Activated CD4-positive, alpha-beta T cell treated with anti-CD3 and anti-CD28 coated beads, Interleukin-2, amount 50 U/mL, for 16 hours (primary cell): ENCODE measurements at places on chromosomes 12 and 14.

GRCh38 chr14:64387232-64387781 lies 846 bp upstream of the MTHFD1 start:
- peak; percentile 14 for DNase-seq

DNA sequence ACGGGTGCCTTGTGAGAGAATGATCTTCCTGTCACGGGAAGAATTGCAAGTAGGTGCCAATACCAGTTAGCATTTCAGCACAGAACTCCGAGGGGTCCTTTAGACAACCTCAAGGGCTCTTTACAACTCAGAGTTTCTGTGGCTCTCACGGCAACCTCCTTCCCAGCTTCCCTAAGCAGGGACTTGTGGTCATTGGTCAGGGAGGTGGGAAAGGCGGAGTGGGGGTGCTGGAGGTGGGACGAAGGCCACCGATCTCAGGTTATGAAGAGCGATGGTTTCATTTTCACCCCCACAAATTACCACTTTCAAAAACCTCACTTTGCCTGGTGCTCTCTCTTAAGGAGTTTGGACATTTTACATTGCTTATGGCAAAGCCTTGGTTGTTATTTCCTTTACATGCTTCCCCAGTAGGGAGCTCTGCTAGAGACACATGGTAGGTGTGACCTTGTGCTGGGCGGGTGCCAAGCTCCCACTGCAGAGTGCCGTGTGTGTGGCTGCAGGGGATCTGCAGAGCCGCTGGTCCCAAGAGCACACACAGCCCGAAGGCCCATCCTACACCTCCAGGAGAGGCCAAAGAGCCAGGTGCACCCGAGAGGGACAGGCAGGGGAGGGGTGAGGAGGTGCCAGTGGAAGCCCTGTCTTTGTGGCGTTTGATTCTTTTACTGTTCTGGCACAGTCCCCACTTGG lies 21.4 kb downstream of the BCL2L14 start:
- DNase-seq = no peak

DNA sequence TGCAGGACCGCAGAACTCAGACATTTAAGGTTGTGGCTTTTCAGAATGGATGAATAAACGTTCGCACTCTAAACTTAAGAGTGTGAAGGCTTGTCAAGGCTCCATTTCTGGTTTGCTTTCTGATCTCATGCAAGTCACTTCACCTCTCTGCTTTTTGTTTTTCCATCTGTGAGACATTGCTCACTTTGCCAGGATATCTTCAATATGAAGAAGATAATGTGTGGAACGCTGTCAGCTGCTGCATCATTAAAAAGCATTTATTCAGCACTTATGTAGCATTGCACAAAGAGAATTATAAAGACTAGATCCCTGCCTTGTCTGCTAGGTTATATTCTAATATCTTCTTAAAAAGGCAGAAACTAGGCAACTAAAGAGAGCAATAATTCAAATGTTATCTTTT lies 172.2 kb downstream of the CACNA1C start:
- DNase-seq = no peak

- no peak for DNase-seq
These were observed 138.5 kb downstream of the MGAT4C start for GRCh38 chr12:86117711-86118110.

DNA sequence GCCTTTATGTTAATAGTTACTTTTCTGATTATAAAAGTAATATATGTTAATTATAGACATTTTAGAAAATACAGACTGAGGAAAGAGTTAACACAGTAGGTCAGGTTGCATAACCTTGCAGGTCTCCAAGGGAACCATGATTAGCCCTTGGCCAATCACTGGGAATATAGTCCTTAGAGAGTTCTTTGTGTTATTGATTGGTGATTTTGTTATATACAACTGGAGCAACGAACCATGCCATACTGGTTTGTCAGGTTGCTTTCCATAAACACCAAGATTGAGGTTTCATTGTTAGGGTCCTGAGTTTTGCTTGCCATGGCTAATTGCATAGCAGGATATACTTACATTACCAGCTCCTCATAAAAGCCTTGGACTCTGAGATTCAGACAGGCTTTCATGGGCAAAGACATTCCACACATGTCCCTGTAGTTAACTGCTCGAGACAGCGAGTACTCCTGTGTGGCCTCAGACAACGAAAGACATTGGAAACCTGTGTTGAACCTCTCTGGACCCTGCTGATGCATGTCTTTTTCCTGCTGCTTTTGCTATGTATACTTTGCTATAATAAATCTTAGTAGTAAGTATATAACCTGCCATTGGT lies 33.7 kb downstream of the MAPK1IP1L start:
- DNase-seq = no peak
